ENCODE measurements at places on chromosomes 3 and 15.
A peak's percentile ranks its signal among the peaks of the same experiment; 100 is the strongest.

DNA sequence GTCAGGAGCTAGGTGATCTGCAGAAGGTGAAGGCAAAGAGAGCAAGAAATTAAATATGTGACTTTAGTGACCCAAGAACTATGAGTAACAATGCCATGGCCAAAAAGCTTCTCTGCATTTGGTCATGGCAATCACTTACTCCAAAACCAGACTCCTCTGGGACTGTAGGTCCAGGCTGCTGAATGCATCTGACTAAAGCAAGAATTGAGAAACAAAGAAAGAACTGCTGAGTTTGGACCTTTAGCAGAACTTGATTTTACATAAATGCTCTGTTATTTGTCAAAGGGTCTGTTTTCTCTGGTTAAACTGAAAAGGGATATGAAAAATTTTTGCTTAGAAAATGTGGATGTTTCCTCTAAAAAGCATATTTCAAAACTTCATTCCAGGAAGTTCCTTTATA lies 1102.2 kb downstream of the IGSF11 start:
- DNase-seq, result no peak

- DNase-seq, result peak; percentile 57
These were observed 22.1 kb downstream of the KLHL25 start for GRCh38 chr15:85772668-85773067.

- DNase-seq, result no peak
These were observed 1.7 kb downstream of the HOMER2 start for GRCh38 chr15:82950746-82951370.

DNA sequence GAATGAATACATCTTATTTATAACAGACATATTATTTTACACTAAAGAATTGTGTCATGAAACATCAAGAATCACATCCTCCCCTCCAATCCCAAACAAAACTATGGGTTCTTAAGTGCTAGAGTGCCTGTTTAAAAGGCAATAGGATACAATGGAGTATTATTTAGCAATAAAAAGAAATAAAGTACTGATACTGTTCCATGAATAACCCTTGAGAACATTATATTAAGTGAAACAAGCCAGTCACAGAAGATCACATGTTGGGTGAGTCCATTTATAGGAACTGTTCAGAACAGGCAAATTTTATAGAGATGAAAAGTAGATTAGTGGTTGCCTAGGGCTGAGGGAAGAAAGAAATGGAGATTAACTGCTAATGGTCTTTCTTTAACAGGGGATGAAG lies 86.5 kb downstream of the ANKRD28 start:
- DNase-seq, result no peak

DNA sequence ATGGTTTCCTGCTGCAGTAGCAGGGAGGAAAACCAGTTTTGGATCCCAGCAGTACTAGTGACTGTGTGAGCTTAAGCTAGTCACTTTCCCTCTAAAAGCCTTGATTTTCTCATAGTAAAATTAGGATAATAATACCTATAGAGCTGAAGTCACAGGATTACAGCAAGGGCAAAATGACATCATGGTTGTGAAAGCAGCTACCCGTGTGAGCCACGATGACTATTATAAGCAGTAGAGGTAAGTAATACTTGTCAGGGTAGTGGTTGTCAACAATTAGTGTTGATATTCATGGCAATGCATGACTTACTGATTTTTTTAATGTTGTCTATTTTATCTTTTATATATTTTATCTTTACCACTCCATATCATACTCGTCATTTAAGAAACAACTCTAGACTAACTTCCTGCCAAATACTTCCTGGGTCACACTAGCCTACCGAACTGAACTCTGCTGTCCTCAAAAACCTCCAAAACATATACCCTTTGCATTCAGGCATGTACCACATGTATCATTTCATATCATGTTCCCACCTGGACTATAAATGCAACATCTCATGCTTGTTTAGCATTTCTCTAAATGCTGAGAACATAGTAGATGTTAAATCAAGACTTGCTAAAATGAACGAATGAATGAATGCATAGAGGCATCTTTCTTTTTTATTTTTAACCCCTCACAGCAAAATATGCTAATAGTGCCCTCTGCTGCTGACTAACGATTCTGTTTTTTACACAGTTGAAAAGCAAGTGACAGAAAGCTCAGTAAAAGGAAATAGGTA lies 172.6 kb downstream of the P3H2 start:
- no peak for DNase-seq

GRCh38 chr3:43862992-43863805 lies 172.5 kb downstream of the ABHD5 start:
- DNase-seq, result no peak

GRCh38 chr15:68630211-68630555 lies 51.4 kb downstream of the CORO2B start:
- no peak for DNase-seq

DNA sequence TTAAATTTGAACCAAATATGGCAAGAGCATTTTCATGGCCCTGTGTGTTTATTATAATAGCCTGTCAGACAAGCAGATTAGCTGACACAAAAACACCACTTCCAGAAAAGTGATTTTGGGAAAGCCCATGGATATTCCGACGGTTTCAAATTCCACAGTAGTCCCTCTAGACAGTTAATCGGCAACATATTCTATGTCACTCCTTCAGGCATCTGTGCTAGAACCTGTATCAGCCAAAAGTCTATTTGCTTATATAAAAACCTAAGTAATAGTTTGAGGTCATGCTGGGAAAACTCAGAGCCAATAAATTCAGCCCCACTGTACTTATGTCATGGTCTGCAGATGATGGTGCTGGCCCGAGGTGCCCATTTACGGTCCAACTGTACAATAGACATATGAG lies 110.2 kb upstream of the ARHGEF26 start:
- DNase-seq, result no peak

GRCh38 chr15:56832125-56832524 lies 86.3 kb upstream of the TCF12 start:
- DNase-seq, result peak; percentile 73

GRCh38 chr3:127671523-127672428 lies 976 bp upstream of the ABTB1 start:
- no peak for DNase-seq

GRCh38 chr3:149653564-149653963 lies 4.3 kb downstream of the WWTR1 start:
- DNase-seq, result no peak

DNA sequence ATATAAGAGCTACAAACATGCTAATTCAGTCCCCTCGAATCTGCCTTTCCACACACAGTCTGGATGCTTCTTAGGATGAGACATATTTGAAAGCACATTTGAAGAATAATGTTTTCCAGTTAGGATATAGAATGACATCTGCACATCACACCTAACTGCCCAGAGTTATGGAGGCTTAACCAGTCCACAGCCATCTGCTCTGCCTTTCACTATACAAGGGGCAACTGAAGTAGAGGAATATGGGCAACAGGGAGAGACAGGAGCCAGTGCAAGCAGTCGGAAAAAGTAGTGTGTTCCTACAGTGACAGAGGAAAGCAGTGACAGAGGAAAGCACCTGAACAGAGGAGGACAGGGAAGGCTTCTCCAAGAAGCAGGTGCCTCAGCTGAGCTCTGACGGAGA lies 79.0 kb upstream of the CLDN18 start:
- DNase-seq, result no peak

DNA sequence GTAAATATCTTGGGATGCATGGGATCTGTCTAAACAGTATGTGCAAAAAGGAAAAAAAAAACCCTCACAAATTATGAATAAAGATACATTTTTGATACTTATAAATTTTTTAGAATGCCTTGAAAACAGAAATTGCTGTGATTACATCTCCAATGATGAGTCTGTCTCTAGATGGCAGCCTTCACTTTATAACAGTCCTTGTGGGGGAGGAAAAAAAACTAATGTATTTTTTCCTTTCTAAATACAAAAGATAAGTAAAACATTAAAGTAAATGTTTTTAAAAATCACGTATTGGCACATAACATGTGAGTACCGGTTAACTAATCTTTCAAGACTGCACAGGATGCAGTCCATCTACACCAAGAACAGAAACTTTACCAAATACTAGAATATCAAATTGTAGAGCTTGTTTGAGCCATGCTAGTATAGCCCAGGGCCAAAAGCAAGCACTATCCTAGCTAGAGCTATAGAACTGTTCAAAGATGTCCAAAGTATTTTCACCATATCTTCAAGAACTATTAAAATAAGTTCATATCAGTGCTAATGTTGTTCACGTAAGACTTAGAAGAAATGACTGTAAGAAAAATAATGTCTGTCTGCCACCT lies 206.4 kb downstream of the STAG1 start:
- DNase-seq, result no peak

GRCh38 chr15:57387564-57388076 lies 11.3 kb downstream of the CGNL1 start:
- DNase-seq, result no peak

DNA sequence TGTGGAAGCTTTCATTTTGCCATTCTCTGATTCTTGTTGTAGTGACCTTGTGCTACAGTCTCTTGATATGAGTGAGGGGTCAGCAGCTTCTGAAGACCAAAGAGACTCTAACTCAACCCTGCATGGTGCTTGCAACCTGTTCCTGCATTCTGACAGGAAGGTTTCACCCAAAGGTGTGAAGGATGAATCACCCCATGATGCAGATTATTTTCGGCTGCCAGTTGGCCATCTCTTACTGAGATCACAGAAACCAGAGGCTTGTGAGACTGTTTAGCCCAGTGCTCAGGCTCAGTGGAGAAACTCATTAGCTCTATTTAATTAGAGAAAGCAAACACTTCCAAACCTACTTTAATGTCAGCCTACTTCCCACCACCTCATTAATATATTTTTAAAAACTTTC lies 29.2 kb upstream of the TPRG1 start:
- no peak for DNase-seq

GRCh38 chr15:68440136-68440535 lies 8.2 kb upstream of the ITGA11 start:
- no peak for DNase-seq

DNA sequence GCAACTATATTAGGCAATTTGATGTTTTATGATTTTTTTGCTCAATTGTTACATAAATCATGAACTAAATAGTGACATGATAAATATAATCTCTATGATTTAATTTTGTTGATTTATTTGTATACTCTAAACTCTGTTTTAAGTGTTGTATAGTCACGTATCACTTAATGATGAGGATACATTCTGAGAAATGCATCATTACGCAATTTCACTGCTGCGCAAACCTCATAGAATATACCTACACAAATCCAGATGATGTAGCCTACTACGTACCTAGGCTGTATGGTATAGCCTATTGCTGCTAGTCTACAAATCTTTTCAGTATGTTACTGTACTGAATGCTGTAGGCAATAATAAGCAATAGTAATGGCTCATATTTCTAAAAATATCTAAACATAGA lies 1029.8 kb downstream of the SI start:
- DNase-seq, result no peak

GRCh38 chr15:32867313-32867626 lies 149.5 kb downstream of the GREM1 start:
- DNase-seq, result no peak

GRCh38 chr15:49223536-49224274 lies 53.7 kb downstream of the GALK2 start:
- DNase-seq, result no peak

- DNase-seq, result no peak
These were observed 416.3 kb upstream of the GBE1 start for GRCh38 chr3:82177774-82178173.

GRCh38 chr3:174958671-174959328 lies 99.7 kb downstream of the NAALADL2 start:
- no peak for DNase-seq

- no peak for DNase-seq
These were observed 316.9 kb upstream of the TLE3 start for GRCh38 chr15:70414626-70415025.

DNA sequence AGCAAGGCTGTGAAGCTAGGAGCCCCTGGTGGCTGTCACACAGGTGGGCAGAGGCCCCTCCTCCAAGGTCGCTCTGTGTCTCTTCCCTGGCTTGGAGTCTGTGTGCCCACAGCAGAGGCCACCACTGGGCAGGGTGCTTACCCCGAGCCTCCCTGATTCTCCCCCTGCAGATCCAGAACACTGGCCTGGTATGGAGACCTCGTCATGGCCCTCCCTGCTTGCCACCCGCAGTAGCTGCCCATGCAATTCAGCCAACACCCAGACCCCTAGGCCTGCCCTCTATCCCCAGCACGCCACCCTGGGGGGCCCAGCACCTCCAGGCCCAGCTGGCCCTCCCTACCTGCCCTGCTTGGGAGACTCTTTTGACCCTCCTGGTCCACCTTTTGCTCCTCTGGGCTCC lies 5.5 kb upstream of the RHO start:
- DNase-seq, result no peak

DNA sequence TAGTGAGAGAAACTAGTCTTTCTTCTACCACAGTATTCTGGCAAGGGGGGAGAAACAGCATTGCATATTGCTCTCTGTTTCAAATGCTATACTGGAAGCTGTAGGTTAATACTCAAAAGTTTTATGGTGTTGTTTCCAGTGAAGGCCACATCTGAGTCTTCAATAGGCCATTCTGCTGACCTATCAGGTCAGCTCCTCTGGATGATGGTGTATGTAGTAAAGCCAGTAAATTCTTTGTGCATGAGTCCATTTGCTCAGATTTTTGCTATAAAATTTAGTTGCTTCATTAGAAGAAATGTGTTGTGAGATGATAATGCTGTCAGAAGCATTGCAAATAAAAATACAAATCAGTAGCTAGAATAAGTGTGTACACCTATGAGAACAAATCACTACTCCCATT lies 64.9 kb upstream of the RBMS3 start:
- DNase-seq, result no peak

GRCh38 chr3:54003136-54003535 lies 111.5 kb upstream of the SELENOK start:
- no peak for DNase-seq

DNA sequence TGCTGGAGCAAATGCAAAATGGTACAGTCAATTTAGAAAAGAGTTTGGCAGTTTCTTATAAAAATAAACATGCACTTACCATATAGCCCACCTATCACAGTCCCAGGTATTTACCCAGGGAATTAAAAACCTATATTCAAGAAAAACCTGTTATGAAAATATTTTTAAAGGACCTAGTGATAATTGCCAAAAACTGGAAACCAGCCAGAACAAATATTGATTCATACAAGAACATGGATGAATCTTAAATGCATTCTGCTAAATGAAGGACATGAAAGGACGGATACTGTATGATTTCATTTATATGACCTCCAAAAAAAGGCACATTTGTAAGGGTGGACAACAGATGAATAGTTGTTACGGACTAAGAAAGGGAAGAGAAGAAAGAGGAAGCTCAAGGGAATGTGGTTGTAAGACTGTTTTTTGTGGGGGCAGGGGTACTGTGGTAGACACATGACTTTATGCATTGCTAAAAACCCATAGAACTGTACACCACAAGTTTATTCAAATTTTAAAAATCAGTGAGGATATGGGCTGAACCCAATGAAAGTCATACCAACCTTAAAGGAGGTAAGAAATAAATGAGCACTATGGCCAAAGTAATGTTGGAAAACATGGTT lies 61.0 kb downstream of the ZBBX start:
- DNase-seq, result no peak

- DNase-seq, result no peak
These were observed 232.8 kb downstream of the PDZRN3 start for GRCh38 chr3:73391984-73392383.

- DNase-seq, result no peak
These were observed 2.1 kb downstream of the SLC41A3 start for GRCh38 chr3:126081618-126082361.

GRCh38 chr15:90889736-90890456 lies 5.6 kb downstream of the FES start:
- peak; percentile 50 for DNase-seq

Data from Right ventricle myocardium inferior (tissue), 1 donor.